ENCODE measurements at places on chromosomes 13 and 19. TPM values are rescaled to one million over a fixed set of nuclear protein-coding genes. Genes with fewer than 3 reads are reported as not detected.

DNA sequence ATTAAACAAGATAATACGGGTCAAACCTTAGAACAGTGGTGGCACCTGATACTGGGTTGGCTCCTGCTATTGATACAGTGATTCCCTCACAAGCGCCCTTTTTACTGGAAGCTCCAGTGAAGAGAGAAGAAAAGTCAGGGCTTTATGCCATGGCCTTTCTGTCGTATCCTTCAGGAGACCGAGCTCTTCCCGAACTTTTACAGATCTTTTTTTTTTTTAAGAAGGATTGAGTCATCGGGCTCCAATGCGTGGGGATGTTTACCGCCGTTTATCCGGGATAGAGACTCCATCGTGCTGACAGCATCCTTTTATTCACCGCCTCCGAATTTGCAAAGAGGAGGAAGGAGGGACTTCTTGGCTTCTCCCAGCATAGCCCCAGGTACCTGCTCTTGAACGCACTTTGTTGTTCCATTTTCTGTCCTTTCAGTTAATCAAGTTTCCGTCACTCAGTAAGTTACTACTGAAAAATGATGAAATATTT lies 574 bp downstream of the ZNF227 start:
- DNase-seq, result no peak
- H3K27ac ChIP-seq, result peak overlapping the region; percentile 87
- H3K4me1 ChIP-seq, result no peaks in the 10 kb centered on the region
- no peaks in the 10 kb centered on the region for H3K27me3 ChIP-seq
- H3K36me3 ChIP-seq, result peaks cover 24% of the 10 kb centered on the region

DNA sequence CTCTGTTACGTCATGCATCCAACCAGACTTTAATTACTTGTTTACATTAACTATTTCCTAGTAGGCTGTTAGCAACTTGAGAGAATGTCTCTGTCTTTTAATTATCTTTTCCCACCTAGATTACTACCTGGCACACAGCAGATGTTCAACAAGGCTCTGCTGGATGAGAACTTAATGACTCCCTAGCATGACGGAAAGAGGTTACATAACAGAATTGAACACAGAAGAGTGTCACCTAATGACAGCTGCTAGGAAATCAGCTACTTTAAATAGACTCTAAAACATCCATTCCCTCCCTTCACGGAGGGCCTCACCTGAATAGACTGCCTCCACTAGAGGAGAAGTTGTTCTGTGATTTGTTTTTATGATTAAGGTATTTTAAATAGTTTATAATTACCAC lies 110.8 kb downstream of the TEX29 start:
- H3K27me3 ChIP-seq, result peaks cover 15% of the 10 kb centered on the region
- no peaks in the 10 kb centered on the region for H3K36me3 ChIP-seq
- H3K4me1 ChIP-seq, result no peaks in the 10 kb centered on the region
- H3K4me3 ChIP-seq, result no peak overlapping the region
- H3K27ac ChIP-seq, result no peak overlapping the region

GRCh38 chr13:86201477-86201876 lies 402.3 kb upstream of the SLITRK6 start:
- DNase-seq, result peak; percentile 21
- no peak overlapping the region for H3K4me3 ChIP-seq
- no peak overlapping the region for H3K27ac ChIP-seq

- peaks cover 12% of the 10 kb centered on the region for H3K4me1 ChIP-seq
- no peak overlapping the region for H3K4me3 ChIP-seq
- no peaks in the 10 kb centered on the region for H3K36me3 ChIP-seq
- peak; percentile 9 for DNase-seq
- H3K27me3 ChIP-seq, result no peaks in the 10 kb centered on the region
Observed at GRCh38 chr13:97978651-97979050, 25.2 kb downstream of the IPO5 start.

The SULT2B1 gene
- total RNA-seq, result 10.5 TPM

The ADPRHL1 gene
- total RNA-seq, result 4.9 TPM

The ZNF564 gene
- 26.3 TPM for total RNA-seq

The DNAJC15 gene
- total RNA-seq, result 20.0 TPM

GRCh38 chr13:71618159-71618558 lies 248.8 kb downstream of the DACH1 start:
- H3K4me1 ChIP-seq, result peaks cover 6% of the 10 kb centered on the region
- H3K4me3 ChIP-seq, result no peak overlapping the region
- DNase-seq, result peak; percentile 67
- no peaks in the 10 kb centered on the region for H3K36me3 ChIP-seq
- H3K27me3 ChIP-seq, result no peaks in the 10 kb centered on the region
- H3K27ac ChIP-seq, result no peak overlapping the region

The LILRA5 gene
- total RNA-seq, result 5.9 TPM

- H3K27me3 ChIP-seq, result peaks cover 8% of the 10 kb centered on the region
- H3K36me3 ChIP-seq, result peaks cover 8% of the 10 kb centered on the region
- peak overlapping the region; percentile 90 for H3K27ac ChIP-seq
- peak; percentile 81 for DNase-seq
- peaks cover 4% of the 10 kb centered on the region for H3K4me1 ChIP-seq
Observed at GRCh38 chr19:7681340-7682174, 924 bp downstream of the TRAPPC5 start.

GRCh38 chr19:6801485-6802086 lies 29.1 kb downstream of the VAV1 start:
- no peaks in the 10 kb centered on the region for H3K27me3 ChIP-seq
- H3K4me1 ChIP-seq, result no peaks in the 10 kb centered on the region
- H3K36me3 ChIP-seq, result no peaks in the 10 kb centered on the region
- DNase-seq, result peak; percentile 60
- peak overlapping the region; percentile 54 for H3K27ac ChIP-seq

DNA sequence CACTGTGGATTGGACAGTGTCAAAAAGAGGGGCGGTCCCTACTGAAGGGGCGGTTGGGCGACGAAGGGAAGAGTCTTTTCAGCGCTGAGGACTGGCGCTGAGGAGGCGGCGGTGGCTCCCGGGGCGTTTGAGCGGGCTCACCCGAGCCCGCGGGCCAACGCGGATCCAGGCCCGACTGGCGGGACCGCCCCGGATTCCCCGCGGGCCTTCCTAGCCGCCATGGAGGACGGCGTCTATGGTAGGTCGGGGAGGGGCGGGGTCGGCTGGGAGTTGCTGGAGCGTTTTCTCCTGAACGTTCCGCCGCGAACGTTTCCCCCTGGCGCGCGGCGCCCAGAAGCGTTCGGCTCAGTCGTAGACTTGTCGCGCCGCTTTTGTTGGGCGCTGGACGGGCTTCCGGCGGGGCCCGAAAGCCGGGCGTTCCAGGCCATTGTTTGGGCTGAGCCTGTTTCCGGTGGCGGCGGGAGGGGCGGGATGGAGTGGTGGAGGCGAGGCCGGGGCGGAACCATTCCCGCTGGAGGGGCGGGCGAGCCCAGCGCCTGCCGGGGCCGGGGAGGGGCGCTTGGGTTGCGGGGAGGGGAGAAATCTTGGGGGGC lies at the start of gene CYTH2:
TSS of gene CYTH2 (plus strand) at position 81 of the 593 bp plus-strand sequence. CDS start at position 220, 139 bp downstream.
- H3K36me3 ChIP-seq, result peaks cover 38% of the 10 kb centered on the region
- DNase-seq, result peak; percentile 88
- H3K27me3 ChIP-seq, result no peaks in the 10 kb centered on the region
- H3K27ac ChIP-seq, result peak within 1 kb of the TSS; percentile 98
- peak within 1 kb of the TSS; percentile 72 for H3K4me3 ChIP-seq
- H3K4me1 ChIP-seq, result peaks cover 16% of the 10 kb centered on the region

The GPR12 gene
- 0.09 TPM for total RNA-seq

The NDUFB7 gene
- 105 TPM for total RNA-seq

- H3K27ac ChIP-seq, result no peak overlapping the region
- H3K4me3 ChIP-seq, result no peak overlapping the region
- DNase-seq, result no peak
- peaks cover 4% of the 10 kb centered on the region for H3K36me3 ChIP-seq
Observed at GRCh38 chr19:3603121-3603811, 3.4 kb downstream of the TBXA2R start.

- no peak overlapping the region for H3K27ac ChIP-seq
- no peak for DNase-seq
- H3K27me3 ChIP-seq, result no peaks in the 10 kb centered on the region
Observed at GRCh38 chr19:19443283-19443682, 37.8 kb downstream of the GATAD2A start.

Measured in lung (tissue), 17 donors.